Activated CD8-positive, alpha-beta memory T cell treated with anti-CD3 and anti-CD28 coated beads, Interleukin-2, amount 50 U/mL, for 4 hours (primary cell): ENCODE measurements at places on chromosomes 1 and 21.

- no peak for DNase-seq
Observed at GRCh38 chr1:87790756-87791155, 462.1 kb downstream of the LMO4 start.

DNA sequence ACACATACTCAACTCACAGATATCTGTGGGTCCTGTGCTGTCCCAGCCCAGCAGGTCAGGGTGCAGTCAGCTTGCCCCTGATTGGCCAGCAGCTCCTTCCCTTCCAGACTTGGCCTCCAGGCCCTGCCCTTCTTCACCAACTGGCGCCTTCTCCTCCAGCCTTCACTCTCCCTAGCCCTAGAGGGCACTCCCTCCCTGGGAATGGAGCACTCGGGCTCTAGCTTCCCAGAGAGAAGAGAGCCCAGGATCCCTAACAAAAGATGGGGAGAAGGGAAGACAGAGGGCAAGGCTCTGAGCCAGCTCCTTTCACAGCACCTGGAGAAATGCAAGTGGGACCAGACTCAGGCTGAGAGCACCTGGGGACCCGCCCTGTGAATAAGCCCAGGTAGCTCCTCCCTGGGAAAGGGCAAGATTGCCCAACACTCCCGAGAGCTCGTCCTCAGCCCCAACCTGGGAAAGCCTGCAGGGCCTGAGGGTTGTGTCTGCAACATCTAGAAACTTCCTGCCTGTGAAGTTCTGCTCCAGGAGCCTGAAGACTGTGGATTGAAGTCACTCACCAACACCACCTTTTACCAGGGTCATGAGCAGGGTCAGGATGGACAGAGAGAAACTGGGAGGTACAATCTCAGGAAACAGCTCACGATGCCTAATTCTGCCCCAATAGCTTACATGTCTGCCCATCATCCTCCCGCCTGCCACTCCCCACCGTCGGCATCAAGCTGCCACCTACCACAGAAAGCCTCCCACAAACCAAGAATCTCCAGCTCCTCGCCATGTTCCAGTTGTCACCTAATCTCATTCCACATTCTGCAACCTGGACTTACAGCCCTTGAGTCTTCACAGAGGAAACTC is at the start of gene PGLYRP4:
TSS of gene PGLYRP4 (minus strand) at position 331 of the 852 bp plus-strand sequence. CDS start 909 bp downstream, outside the sequence.
- DNase-seq: no peak

GRCh38 chr1:61452176-61453035 is 272.5 kb downstream of the TM2D1 start:
- no peak for DNase-seq

DNA sequence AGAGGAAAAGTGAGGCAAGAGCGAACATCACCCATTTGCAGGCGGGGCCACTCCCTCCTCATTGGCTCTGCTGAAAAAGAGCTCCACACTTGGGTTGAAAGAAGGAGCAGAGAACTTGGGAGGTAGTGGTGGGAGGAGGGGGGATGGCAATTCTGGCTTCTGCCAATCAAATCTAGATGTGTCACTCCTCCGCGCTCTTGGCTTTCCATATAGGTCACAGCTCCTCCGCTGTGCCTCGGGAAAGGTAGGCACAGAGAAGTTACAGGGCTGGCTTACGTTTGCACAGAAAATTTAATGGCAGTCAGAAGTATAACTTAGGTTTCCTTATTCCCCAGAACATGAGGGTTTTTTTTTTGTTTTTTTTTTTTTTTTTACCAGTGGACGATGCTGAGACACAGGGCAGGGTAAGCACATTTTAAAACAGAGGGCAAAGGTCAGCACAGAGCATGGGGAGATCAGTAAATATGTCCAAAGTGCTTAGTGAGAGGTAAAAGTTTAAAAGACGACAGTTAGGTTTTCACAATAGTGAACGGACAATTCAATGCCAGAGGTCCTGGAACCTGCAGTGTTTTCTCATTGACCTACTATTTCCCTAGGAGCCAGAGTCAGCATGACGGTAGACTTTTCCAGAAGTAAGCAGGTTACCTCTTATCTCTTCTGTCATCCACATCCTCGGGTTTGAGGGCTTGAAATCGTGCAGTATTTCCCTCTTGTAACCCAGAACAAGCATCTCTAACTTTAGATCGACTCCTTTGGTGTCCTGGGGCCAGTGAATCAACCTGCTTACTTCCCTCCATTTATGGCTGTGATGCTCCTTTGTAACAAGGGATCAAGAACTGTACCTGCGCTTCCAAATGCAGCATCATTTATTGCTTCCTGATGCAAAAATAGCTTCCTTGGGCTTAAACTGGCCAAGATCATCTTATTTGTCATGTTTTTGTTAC is 258.9 kb upstream of the PROX1 start:
- DNase-seq: no peak

DNA sequence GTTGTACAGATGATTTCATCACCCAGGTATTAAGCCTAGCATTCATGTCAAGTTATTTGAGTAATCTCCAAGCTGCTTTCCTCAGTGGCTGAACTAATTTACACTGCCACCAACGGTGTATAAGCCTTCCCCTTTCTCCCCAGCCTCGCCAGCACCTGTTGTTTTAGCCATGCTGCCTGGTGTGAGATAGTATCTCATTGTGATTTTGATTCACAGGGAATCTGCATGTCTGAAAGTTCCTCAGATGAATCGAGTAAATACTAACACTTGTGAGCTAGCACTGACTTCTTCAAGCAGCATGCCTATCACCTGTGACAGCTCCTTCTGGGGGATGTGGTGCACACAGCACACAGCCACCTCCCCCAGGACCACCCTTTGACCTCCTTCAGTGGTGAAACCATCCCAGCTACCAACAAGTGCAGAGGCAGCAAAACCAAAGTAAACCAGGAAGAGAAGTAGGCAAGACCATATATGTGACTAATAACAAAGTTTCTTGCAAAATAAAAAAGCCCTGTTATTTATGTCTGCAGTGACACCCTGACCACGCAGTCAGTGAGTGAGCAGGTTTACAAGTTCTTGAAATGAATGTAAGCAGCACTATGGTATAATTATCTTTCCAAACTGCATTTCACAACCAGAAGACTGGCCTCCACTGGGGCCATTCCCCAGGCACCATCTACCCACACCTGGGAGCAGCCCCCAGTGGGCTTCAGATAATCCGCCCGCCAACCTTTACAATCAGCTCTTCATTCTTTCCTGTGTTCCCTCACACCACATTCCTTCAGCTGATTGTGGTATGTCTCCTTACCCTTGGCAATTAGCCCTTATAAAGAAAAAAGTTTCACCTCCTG is 173.8 kb downstream of the ETS2 start:
- no peak for DNase-seq

DNA sequence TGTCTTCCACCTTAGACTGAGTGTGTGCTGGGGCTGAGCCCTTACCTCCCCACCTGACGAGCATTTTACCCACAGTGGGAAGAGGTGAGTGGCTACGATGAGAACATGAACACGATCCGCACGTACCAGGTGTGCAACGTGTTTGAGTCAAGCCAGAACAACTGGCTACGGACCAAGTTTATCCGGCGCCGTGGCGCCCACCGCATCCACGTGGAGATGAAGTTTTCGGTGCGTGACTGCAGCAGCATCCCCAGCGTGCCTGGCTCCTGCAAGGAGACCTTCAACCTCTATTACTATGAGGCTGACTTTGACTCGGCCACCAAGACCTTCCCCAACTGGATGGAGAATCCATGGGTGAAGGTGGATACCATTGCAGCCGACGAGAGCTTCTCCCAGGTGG is 73.7 kb downstream of the EPHB2 start:
- no peak for DNase-seq

- no peak for DNase-seq
Observed at GRCh38 chr1:75328691-75329090, 194.5 kb downstream of the LHX8 start.

GRCh38 chr1:8663915-8664329 is 153.5 kb downstream of the RERE start:
- DNase-seq: no peak

- DNase-seq: no peak
Observed at GRCh38 chr1:44592208-44593145, 81.8 kb downstream of the TMEM53 start.

- DNase-seq: no peak
Observed at GRCh38 chr21:33707846-33708245, 65.5 kb downstream of the ITSN1 start.

DNA sequence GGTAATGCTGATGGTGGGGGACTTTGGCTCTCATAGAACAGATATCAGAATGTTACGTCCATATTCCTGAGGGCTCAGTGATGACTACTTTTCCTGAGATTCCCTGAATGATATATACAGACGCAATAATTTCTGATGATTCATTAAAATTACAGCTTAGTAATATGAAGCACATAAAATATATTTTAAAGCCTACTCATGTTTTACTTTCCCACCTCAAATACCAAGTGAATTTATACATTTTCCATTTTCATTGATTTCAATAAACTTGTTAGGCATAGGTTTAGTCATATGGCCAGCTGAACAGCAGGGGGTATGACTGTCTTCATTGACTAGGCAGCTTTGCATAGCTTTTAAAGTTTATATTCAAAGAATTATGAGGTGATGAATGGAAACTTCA is 26.2 kb upstream of the PDC start:
- DNase-seq: no peak

DNA sequence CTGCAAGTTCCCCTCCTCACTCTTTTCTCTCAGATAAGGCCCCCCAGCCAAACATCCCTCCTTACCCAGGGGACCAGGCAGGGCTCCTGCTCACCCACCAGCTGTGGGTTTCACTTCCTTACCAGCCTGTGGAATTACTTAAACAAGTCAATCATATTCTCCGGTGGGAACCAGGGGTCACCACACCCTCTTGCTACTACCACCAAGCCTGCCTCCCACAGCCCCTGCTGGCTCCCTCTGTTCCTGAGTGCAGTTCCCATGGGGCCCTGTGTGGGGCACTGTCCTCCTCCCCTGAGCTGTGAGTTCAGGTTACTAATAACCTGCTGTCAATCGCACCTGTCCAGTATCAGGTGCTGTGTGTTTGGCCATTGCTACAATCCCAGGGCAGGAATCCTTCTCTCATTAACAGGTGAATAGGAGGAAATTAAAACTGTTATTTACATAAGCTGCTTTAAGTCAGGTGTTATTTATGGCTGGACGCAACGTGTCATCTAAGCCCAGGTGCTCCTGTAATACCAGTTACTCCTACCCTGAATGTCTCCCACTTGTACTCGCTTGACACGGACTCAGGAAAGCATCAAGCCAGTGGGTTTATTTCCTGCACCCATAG is 53.1 kb upstream of the LBR start:
- peak; percentile 51 for DNase-seq

DNA sequence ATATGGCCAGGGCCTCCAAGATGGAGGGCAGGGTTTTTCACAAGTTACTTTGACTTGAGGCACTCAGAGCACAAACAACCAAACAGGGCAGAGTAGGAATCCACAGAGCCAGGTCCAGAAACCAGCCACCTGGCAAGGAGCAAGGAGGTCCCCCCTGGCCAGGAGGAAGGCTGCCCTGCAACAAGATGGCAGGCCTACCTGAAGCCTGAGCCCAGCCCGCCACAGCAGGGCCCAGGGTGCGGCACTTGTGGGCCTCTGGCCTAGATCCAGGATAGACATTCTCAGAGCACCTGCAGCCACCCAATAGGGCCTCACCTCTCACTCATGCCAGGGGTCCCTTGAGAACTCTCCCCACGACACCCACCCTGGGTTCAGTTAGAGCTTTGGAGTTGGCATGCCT is 11.5 kb downstream of the SH3BGRL3 start:
- no peak for DNase-seq

GRCh38 chr21:24276204-24276603 is 1331.1 kb downstream of the MRPL39 start:
- DNase-seq: no peak

DNA sequence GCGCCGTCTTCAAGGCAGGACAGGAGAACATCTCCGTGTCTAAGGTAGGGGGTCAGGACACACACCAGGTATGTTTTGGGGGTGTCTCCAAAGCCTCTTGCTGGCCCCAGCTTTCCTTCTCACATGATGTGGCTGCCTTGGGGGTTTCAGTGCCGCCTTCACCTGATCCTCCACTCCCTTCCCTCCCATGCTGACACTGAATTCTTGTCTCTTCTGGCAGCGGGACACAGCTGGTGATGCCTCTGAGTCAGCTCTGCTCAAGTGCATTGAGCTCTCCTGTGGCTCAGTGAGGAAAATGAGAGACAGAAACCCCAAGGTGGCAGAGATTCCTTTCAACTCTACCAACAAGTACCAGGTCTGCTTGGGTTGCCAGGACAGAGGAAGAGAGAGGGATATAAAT is 13.5 kb downstream of the ATP1A2 start:
- no peak for DNase-seq

DNA sequence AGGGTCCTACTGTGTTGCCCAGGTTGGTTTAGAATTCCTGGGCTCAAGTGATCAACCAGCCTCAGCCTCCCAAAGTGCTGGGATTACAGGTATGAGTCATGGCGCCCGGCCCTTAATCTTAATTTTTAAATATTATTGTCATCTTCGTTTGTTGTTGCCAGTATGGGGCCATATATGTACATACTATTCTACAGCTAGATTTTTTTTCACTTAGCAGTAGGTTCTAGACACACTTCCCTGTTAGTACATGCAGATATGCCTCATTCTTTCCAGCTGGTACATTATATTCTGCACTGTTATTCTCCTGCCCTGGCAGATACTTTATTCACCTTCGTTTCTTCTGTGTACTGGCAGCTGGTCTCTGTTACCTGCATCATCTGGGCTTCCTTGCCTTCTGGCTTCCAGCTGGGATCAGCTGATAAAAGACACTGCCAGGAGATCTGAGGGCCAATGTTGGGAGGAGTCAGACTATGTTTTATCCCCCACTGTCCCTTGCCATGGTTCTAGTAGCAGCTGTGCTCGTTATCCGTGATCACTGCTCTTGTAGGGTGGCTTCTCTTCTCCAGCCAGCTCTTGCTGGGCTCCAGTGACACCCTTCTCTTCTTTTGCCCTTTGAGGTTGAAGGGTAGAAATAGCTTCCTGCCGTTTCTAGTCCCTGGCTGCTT is 24.7 kb downstream of the ST3GAL3 start:
- DNase-seq: no peak

GRCh38 chr1:6347641-6348487 is 45.7 kb downstream of the ACOT7 start:
- DNase-seq: peak; percentile 74

DNA sequence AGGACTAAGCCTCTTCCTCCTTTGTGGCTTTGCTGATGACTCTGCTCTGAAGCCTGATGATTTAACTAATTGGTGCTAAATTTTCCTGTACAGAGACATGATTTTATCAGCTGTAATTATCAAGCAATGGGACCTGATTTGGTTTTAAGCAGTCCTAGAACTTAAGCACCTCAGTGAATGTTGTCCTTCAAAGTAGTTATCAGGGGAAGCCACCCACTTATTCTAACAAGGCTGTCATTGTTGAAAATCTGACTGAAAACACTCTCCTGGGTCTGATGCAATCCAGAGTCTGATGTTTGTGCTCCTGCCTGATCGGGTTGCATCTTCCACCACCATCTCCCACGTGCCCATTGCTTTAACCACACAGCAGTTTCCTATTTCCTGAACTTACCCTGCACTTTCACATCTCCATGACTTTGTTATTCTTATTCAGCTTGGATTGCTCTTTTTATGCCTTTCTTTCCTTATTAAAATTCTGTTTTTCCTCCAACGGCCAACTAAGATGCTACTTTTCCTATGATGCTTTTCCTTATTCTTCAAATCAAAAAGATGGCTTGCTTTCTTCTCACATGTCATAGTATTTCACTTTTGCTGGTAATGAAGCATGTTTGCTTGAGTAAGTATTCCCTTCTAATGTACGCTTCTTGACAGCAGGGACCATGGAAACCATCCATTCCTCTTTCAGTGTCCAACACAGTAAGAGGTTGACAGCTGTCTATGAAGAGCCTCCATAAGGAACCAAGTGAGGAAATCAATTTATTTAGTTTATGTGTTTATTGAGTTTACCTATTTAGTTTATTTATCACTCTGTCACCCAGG is 55.0 kb downstream of the S1PR1 start:
- DNase-seq: no peak

GRCh38 chr1:93707956-93708355 is 26.3 kb upstream of the BCAR3 start:
- DNase-seq: no peak
